Hindlimb muscle (tissue), 1 donor: ENCODE measurements at places on chromosomes 4 and X.

DNA sequence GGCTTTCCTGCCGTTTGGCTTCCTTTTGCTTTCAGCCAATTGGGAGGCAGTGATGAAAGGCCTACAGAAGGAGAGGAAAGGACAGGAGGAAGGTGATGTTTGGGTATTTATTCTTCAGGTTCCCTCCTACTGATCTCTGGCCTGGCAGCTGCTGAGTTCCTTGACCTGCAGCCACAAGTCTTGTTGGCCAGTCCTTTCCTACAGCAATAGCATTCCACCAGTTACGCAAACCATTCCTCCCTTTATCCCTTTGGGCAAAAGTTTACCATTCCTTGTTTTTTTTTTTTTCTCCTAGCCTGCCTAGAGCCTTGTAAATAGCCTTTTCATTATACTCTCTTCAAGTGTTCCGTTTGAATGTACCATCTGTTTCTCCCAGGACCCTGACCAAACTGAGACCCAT lies 198.1 kb upstream of the FTHL17 start:
- no peak for DNase-seq

GRCh38 chr4:72791054-72791453 lies 222.0 kb upstream of the ADAMTS3 start:
- no peak for DNase-seq

DNA sequence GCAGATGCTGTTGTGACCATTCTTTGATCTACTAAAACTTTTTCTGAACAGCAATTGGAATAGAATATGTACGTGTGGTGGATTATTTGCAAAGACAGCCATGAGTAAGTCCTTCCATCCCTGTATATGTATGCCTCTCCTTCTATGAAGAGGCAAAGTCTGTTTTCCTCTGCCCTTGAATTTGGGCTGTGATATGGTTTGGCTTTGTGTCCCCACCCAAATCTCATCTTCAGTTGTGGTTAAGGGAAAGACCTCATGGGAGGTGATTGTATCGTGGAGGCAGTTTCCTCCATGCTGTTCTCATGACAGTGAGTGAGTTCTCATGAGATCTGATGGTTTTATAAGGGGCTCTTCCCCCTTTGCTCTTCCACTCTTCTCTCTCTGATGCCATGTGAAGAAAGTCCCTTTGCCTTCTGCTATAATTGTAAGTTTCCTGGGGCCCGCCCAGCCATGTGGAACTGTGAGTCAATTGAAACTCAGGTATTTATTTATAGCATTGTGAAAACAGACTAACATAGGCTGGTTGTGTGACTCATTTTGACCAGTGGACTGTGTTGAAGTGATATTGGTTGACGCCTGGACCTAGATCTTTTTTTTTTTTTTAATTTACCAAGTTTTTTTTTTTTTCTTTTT lies 108.3 kb upstream of the CAMK2D start:
- DNase-seq: no peak

DNA sequence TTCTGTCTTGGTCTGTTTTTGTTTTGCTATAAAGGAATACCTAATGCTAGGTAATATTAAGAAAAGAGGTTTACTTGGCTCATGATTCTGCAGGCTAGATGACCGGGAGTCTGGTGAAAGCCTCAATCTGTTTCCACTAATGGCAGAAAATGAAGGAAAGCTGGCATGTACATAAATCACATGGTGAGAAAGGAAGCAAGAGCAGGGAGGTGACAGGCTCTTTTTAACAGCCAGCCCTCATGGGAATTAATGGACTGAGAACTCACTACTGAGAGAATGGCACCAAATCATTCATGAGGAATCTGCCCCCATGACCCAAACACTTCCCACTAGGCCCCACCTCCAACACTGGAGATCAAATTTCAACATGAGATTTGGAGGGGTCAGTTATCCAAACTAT lies 27.6 kb downstream of the SATL1 start:
- no peak for DNase-seq

DNA sequence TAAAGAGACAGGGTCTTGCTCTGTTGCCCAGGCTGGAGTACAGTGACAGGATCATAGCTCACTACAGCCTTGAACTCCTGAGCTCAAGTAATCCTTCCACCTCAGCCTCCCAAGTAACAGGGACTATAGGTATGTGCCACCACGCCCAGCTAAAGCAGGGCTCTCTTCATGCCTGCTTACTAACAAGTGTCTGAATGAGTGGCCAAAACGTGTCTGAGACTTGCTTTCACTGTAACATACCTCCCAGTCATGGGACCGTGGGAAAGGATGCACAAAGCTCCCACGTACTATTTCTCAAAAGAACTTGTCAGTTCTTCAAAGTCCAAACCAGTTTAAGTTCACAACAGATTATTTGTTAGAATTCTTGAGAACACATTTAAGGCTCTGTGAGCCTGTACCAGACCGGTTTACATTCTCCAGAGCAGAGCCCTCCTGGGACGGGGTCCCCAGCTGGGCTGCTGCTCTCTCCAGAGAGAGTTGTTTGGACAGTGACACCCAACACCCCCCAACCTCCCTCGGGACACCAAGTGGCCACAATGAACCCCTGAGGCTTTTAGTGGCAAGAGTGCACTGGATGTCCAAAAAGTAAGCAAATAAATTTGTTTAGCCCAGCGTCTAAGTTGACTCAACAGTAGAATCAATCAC lies 24.1 kb downstream of the SH3KBP1 start:
- DNase-seq: no peak

- no peak for DNase-seq
These were observed 63.2 kb downstream of the MGST2 start for GRCh38 chr4:139728840-139729239.

DNA sequence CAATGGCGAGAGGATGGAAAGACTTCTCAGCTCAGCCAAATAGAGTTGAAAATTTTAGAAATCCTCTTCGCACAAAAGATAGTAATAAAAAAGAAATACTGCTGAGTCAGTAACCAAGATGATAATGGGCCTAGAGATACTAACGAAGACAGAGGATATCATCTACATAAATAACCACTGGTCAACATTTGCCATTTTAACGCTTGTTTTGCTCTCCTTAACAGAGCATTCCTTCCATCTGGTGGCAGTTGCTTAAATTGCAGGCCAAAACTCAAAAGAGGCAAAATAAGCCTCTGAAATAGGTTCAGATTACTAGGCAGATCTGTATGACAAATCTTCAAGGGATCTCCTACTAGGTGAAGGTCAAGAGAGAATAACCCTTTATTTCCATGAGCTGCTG lies 51.7 kb upstream of the MCF2 start:
- DNase-seq: no peak

DNA sequence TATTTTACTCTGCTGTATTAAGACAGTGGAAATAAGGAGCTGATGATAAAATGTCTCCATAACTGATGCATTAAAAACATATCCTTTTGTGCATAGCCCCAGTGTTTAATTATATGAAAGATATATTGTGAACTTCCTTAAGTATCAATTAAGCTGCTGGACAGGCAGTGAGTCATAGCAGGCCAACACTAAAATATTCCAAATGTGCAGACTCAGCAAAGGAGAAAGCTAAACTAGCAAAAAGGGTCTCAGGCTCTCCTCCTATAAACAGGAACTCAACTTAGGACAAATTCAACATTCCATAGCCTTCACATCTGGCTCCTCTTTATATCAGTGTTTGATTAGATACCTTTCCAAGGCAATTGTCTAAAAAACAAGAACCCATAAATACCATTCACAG lies 15.6 kb downstream of the TNMD start:
- no peak for DNase-seq

GRCh38 chrX:39125834-39126233 lies 324.6 kb downstream of the MID1IP1 start:
- DNase-seq: no peak

- DNase-seq: no peak
These were observed 190.8 kb downstream of the HTR2C start for GRCh38 chrX:114774691-114775090.

DNA sequence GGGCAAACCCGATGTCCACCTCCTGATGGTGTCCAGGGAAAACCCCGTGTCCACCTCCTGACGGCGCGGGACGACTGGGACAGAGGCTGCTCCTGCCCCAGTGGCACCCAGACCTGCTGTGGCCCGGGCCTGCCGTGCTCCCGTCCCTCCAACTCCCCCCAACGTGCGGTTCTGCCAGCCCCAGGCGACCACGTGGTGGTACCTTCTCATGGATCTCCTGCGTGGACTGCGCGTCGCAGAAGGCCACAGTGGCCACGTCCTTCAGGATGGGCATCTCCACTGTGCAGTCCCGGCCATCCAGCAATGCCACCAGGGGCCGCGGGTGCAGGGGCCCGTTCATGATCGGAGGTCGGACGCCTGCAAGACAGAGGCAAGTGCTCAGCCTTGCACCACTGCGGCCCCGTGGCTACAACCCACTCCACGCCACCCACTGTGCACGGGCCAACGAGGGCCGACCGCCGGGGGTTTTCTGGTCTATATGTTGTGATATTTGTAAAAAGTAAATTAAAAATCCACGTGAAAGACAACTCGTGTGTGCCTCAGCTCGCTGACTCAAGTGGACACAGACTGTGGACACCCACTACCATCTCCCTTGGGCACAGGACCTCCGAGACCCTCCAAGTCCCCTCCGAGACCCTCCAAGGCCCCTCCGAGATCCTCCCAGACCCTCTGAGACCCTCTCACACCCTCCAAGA lies 10.8 kb downstream of the CTBP1 start:
- DNase-seq: no peak

GRCh38 chr4:108833046-108833445 lies 70.2 kb upstream of the ETNPPL start:
- DNase-seq: no peak

DNA sequence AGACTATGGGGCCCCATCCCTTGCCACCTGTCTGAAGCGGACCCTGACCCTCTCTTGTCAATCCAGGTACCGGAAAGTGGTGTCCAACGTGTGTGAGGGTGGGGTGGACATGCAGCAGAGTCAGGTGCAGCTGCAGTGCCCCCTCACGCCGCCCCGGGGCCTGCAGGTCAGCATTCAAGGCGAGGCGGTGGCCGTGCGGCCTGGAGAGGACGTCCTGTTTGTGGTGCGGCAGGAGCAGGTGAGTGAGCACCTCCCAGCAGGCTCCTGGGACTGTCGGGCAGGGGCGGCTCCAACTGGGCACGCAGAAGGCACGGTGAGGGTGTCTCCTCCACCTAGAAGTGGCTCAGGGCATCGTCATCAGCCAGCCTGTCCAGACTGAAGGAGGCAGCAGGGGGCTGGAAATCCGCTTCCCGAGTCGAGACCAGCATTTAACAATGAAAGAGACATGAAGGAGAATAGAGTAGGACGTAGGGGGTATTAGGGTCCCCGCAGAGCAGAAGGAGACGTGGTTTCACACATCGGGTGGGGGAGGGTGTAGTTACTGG lies 221.6 kb downstream of the AFAP1 start:
- DNase-seq: no peak

DNA sequence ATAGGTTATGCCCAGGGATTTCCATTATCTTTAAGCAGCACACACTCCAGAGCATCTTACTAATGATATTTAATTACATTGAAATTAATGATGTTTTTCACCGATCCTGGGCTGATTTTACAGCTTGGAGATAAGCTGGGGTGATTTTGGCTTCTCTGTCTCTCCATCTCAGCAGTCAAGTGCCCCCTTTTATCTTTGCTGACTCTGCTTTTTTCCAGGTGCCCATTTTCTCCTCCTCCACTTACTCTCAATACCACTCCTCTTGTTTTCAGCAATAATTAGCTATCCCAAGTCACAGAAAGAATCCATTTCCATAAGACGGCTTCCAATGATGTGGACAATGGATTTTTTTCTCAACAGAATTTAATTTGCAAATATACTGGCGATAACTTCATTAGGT lies 266.7 kb downstream of the GBA3 start:
- DNase-seq: no peak

- no peak for DNase-seq
These were observed 89.0 kb downstream of the SPRY1 start for GRCh38 chr4:123485601-123486000.

- no peak for DNase-seq
These were observed 6.0 kb downstream of the UGT2B17 start for GRCh38 chr4:68570122-68570507.

DNA sequence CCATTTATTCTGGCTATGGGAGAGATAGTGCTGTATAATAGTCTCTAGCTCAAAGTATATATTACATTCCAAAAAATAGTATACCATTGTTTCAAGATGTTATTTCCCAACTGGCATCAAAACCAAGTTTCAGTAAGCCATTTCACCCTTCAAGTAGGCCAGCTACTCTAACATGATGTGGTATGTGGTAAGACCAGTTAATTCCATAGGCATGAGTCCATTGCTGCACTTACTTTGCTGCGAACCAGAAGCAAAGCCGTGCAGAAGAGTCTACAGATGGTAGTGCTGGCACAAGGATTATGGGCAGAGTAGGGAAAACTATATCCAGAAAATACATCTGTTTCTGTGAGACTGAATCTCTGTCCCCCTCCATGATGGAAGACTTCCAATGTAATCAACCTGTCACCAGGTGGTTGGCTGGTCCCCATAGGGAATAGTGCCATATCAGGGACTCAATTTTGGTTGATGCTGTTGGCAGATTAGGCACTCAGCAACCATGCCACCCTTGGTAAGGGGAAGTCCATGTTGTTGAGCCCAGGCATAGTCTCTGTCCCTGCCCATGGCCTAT lies 49.8 kb upstream of the HSD17B10 start:
- no peak for DNase-seq

DNA sequence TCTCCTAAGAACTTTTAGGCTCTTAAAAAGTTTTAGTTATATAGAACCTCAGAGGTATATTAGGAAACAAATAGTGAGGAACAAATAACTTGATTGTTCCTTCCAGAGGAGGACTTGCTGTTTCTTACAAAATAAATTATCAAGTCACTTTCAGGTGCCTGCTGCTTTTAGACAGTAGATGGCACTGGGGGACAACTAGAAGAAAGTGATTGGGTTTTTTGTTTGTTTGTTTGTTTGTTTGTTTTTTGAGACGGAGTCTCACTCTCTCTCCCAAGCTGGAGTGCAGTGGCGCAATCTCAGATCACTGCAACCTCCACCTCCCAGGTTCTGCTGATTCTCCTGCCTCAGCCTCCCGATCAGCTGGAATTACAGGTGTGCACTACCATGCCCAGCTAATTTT lies 35.4 kb upstream of the CDKL5 start:
- DNase-seq: no peak

DNA sequence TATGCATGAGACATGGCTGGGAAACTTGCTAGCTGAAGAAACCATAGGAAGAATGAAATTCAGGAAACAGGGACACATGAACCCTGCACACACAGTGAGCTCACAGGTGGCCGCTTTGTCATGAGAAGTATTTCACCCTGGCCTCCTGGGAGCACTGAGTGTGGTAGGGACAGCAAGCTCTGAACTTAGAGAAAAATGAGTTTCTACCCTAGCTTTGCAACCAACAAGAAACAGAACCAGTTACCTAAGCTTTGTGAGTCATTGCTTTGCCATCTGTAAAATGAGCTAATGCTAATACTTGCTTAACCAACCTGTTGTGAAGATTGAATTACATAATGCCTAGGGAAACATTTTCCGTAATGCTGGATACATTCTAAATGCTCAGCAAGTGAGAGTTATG lies 206.6 kb upstream of the HS3ST1 start:
- no peak for DNase-seq

GRCh38 chr4:102527695-102528283 lies 26.6 kb downstream of the NFKB1 start:
- no peak for DNase-seq

DNA sequence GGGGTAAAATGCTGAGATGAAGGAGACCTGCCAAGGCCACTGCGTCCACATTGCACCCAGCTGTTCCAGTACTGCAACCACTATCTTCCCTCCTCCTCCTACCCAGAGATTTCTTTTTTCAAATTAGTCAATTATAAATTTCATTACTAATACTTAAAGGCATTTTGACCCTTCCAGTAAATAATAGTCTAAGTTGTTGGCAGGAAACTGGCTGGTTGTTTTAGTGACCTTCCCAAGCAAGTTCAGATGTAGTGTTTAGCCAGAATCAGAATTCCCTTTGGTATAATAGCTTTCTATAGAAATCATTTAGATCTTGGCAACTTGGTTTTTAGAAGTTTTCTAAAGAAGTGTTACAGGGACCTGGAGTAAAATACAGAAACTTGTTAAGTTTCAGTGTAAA lies 66.0 kb downstream of the AASDH start:
- no peak for DNase-seq
